ENCODE measurements at places on chromosomes 12 and 14. TPM values are rescaled to one million over a fixed set of nuclear protein-coding genes. Genes with fewer than 3 reads are reported as not detected.

GRCh38 chr12:66109056-66109455 lies 21.5 kb downstream of the LLPH start:
- no peak for DNase-seq

- no peak for DNase-seq
These were observed 22.1 kb downstream of the SMOC1 start for GRCh38 chr14:69901113-69901951.

DNA sequence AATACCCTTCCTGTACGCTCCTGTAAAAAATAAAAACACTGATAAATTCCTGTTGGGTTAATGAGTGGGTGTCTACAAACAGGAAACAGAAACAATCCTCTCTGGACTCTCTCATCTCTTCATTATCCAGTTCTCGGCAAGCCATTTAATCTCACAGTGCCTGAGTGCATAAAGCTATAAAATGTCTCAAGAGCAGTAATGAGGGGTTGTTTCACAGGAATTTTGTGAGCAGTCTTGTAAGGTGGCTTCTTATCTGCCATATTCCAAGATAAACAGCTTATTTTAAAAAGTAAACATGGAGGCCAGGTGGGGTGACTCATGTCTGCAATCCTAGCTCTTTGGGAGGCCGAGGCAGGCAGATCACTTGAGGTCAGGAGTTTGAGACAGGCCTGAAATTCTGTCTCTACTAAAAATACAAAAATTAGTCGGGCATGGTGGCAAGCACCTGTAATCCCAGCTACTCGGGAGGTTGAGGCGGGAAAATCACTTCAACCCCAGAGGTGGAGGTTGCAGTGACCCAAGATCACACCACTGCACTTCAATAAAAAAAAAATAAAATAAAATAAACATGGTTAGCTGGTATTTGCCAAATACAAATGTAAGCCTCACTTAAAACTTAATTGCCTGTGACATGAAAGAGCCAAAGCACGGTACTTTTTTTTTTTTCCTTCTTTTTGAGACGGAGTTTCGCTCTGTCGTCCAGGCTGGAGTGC lies 54.0 kb downstream of the CLIP1 start:
- DNase-seq, result no peak

- no peak for DNase-seq
These were observed 103.8 kb upstream of the MED13L start for GRCh38 chr12:116381240-116381743.

DNA sequence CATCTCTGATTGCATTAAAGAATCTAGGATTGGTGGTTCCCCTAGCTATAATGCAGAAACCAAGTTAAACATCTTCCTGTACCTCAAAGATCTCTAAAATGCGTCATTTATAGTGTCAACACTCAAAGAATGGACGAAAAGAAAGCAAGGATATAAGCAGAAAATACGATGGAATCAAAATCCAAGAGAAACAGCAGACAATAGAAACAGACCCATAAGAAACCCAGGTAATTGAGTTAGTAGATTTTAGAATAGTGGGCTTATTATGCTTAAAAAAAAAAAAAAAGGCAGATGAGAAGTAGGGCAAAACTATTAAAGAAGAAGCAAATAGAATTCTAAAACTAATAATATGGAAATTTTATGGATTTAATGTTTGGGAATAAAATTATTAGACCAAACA lies 44.4 kb downstream of the USP15 start:
- no peak for DNase-seq

DNA sequence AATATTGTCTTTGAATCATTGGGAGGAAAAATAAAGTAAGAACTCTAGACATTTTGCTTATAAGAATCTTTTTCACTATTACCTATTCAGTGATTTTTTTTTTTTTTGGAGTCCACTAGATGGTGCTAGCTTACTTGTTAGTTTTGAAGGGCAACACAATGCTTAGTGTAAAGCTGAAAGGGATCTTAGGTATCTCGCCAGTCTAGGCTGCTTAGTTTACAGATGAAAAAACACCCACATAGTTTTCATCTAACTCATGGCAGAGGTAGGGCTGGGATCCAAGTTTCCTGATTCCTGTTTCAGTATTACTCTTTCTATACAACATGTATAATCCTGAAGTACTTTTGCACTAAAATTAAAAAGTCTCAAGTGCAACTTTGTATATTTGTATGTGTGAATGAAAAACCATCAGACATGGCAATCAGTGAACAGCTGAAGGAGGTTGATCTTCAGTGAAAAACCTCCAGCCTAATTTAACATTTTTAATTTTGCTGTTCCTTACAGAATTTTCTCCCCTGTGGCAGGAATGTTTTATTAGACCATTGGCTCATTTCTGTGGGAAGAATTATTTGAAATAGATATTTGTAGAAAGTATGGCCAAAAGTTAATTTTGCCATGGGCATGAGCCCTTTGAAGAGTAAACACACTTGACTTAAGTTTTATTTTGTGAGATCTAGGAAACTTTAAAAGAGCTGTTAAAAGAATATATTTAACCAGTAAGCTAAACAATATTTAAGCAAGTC lies 40.7 kb downstream of the LRRIQ1 start:
- DNase-seq, result no peak

MYH6 gene
- total RNA-seq, result 0.06 TPM
